ENCODE measurements at places on chromosomes 4 and X.

GRCh38 chrX:115531818-115532403 lies 29.1 kb upstream of the PLS3 start:
- no peaks in the 10 kb centered on the region for H3K36me3 ChIP-seq
- H3K27ac ChIP-seq = no peak overlapping the region
- H3K4me1 ChIP-seq = no peaks in the 10 kb centered on the region
- no peak for DNase-seq

DNA sequence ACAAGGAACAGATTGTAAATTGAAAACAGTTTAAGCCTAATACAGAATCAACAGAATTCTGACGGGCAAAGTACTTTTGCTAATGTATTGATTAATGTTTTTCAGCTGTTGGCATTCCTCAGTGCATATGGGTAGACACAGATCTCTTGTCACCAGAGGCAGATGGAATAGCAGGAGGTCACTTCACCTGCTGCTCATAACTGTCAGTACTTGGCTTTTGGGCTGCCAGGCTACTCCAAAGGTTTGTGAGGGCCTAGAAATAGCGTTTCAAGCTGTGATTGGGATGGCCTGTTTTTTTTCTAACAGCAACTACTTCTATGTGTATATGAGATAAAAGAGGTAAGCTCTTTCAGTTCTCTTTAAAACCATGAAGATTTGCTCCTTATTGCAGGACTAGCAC lies 307.5 kb upstream of the ANXA10 start:
- no peaks in the 10 kb centered on the region for H3K36me3 ChIP-seq
- no peaks in the 10 kb centered on the region for H3K27me3 ChIP-seq
- H3K4me3 ChIP-seq = no peak overlapping the region

DNA sequence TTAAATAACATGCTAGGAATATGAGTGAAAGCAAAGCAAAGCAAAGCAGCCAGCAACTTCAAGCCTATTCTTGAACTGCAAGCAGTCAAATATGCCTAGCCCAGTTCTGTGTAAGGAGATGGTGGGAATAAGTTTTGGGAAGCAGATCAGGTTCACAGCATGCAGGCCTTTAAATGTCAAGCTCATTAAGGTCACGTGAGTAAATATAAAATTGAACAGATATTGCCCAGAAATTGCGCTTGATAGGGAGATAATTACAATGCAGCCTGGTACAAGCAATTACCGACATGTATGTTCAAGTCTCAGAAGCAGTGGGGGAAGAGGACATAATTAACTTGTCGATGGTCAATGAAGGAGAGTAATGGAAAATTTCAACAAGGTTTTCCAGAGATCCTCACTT lies 6.0 kb downstream of the GNPDA2 start:
- H3K4me1 ChIP-seq = peaks cover 5% of the 10 kb centered on the region
- no peaks in the 10 kb centered on the region for H3K36me3 ChIP-seq
- no peak overlapping the region for H3K27ac ChIP-seq
- no peaks in the 10 kb centered on the region for H3K27me3 ChIP-seq
- DNase-seq = no peak

DNA sequence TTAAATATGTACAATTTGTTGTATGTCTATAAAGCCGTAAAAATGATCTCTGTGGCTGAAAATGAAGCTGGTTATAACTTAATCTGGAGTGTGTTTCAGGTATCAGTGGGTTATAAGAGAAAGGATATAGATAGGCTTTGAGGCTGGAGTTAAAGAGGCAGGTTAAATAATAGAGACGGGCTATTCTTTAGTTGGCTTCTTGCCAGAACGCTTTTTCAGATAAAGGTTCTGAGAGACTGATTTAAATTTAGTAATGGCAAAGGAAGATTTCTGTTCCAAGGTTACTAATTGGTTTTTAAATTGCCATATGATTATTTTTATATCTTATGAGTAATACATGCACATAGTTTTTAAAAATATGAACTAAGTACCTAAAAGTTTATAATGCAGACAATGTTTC lies 117.4 kb downstream of the AWAT2 start:
- H3K27me3 ChIP-seq = no peaks in the 10 kb centered on the region
- no peak overlapping the region for H3K27ac ChIP-seq
- no peaks in the 10 kb centered on the region for H3K4me1 ChIP-seq
- no peak for DNase-seq
- no peak overlapping the region for H3K4me3 ChIP-seq

DNA sequence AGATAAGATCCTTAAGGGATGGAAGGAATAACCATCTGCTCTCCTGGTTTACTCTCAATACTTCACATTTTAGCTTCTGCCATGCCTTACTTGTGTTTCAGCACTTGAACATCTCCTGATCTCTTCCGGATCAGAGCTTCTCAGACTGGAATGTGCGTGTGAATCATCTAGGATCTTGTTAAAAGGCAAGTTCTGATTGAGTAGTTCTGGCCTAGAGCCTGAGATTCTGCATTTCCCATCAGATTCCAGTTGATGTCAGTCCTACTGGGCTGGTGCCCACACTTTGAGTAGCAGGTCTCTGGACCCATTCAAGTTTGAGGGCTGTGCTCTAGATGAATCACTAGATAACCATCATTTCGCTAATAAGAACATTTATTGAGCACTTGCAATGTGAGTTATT lies 20.0 kb downstream of the NDP start:
- H3K27ac ChIP-seq = no peak overlapping the region
- H3K36me3 ChIP-seq = no peaks in the 10 kb centered on the region
- H3K4me1 ChIP-seq = no peaks in the 10 kb centered on the region

DNA sequence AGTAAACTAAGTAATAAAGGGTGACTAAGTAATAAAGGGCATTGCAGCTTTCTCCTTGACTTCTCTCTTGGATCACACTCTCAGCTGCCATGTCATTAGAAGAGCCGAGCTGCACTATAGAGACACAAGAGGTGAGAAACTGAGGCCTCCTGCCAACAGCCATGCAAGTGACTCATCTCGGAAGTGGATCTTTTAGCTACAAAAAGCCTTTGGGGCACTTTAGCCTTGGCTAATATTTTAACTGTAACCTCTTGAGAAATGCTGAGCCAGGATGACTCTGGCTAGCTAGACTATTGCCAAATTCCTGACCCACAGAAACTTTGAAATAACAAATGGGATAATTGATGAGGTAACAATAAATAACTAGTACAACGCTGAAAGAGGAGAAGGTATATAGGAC lies 1.5 kb upstream of the NEIL3 start:
- DNase-seq = no peak
- H3K4me3 ChIP-seq = no peak overlapping the region
- peaks cover 9% of the 10 kb centered on the region for H3K4me1 ChIP-seq
- H3K36me3 ChIP-seq = no peaks in the 10 kb centered on the region
- no peaks in the 10 kb centered on the region for H3K27me3 ChIP-seq
- no peak overlapping the region for H3K27ac ChIP-seq

GRCh38 chr4:186068581-186069348 lies at the start of gene TLR3:
TSS of gene TLR3 (plus strand) at chr4:186069156. CDS start at chr4:186076620, 7,464 bp downstream.
- peaks cover 19% of the 10 kb centered on the region for H3K4me1 ChIP-seq
- no peaks in the 10 kb centered on the region for H3K36me3 ChIP-seq
- peak within 1 kb of the TSS; percentile 51 for H3K4me3 ChIP-seq
- peak within 1 kb of the TSS; percentile 79 for H3K27ac ChIP-seq
- DNase-seq = no peak

DNA sequence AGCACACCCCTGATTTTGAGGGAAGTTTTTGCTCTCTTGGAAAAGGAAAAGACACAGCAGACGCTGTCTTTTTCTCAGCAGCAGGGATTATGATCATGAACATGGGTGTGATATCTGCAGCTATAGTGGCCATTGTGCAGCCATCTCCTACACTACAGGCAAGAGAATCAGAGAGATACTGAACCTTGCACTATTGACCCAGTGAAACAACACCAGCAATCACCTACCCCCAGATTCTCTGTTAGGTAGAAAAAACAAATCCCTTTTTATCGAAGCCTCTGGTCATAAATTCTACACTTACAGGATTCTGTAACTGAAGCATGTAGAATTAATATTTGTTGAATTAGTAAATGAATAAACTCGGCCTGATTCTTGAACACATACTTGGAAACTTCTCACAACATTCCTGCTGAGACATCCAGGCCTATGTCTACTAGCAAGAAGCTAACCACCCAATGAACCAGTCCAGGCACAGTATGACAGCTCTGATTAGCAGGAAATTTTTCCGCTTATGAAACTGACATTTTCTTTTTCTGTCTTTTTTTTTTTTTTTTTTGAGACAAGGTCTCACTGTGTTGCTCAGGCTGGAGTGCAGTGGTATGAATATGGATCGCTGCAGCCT lies 5.0 kb upstream of the AFAP1 start:
- H3K4me1 ChIP-seq = peaks cover 26% of the 10 kb centered on the region
- no peaks in the 10 kb centered on the region for H3K27me3 ChIP-seq
- H3K27ac ChIP-seq = peak overlapping the region; percentile 57
- H3K4me3 ChIP-seq = no peak overlapping the region

- H3K27me3 ChIP-seq = no peaks in the 10 kb centered on the region
- peaks cover 3% of the 10 kb centered on the region for H3K36me3 ChIP-seq
- no peak for DNase-seq
- peak overlapping the region; percentile 65 for H3K4me3 ChIP-seq
Observed at GRCh38 chr4:10456260-10456594, 999 bp downstream of the ZNF518B start.

DNA sequence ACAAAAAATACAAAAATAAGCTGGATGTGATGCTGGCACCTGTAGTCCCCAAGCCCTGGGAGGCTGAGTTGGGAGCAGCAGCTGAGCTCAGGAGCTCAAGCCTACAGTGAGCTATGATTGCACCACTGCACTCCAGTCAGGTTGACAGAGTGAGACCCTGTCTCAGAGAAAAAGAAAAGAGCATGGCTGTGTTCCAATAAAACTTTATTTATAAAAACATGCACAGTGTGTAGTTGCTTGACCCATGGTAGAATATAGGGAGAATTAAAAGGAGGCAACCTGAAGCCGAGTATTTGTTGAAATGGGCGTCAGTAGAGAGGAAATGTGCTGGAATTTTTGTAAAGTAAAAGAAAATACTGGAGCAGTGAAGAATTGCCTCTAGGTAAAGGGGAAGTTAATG lies 27.0 kb downstream of the GYG2 start:
- DNase-seq = no peak
- no peaks in the 10 kb centered on the region for H3K4me1 ChIP-seq
- H3K27ac ChIP-seq = no peak overlapping the region
- no peaks in the 10 kb centered on the region for H3K36me3 ChIP-seq
- H3K4me3 ChIP-seq = no peak overlapping the region
- H3K27me3 ChIP-seq = no peaks in the 10 kb centered on the region

DNA sequence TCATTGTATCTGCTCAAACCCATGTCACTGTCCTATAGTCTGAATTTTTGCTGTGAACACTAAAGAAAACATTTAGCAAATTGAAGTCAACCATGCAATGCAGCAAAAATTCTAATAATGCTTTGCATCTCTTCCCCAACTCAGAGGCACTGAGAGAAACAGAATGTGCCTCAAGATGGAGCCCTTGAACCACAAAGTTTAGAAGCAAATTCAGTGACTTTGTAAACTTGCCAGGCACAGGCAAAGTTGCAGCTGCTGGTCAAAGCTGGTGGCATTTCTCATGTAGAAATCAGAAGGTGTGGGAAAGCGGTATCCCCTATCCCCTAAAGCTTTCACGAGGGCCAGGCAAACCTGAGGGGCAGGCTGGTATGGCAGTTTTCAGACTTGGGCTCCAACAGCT lies 121.7 kb upstream of the DIPK2B start:
- H3K36me3 ChIP-seq = no peaks in the 10 kb centered on the region
- no peak overlapping the region for H3K4me3 ChIP-seq
- no peak overlapping the region for H3K27ac ChIP-seq
- no peaks in the 10 kb centered on the region for H3K4me1 ChIP-seq

- no peaks in the 10 kb centered on the region for H3K27me3 ChIP-seq
- no peak for DNase-seq
- no peaks in the 10 kb centered on the region for H3K4me1 ChIP-seq
- H3K27ac ChIP-seq = no peak overlapping the region
Observed at GRCh38 chr4:155599085-155599484, 67.6 kb upstream of the GUCY1A1 start.
